ENCODE measurements at places on chromosomes 6 and 20. TPM values are rescaled to one million over a fixed set of nuclear protein-coding genes. Genes with fewer than 3 reads are reported as not detected.

The FLRT3 gene
- total RNA-seq, result 1.8 TPM

The CALHM5 gene
- 0.10 TPM for total RNA-seq

The QKI gene
- total RNA-seq, result 48.0 TPM

The TRIM10 gene
- not detected for total RNA-seq

Measured in A549 treated with RU486 at 1 μM for 4 hours (cell line).